ENCODE measurements at places on chromosomes 3 and 15.

DNA sequence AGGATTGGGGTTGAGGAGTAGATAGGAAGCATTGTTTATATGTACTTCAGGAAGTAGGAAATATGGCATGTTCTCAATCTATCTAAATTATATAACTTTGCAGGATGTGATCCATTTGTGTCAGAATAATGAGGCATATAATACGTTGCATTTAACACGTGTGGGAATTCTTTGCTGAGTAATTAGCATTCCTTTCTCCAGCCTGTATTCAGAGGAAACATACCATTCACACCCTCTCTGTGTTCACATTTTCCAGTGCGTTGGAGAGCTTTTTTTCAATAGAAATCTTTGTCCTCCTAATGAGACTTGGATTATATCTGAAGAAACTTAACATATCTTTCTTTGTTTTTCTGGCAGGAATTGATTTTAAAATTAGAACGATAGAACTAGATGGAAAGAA lies 33.0 kb upstream of the APH1B start:
- no peak overlapping the region for H3K4me3 ChIP-seq
- no peaks in the 10 kb centered on the region for H3K27me3 ChIP-seq
- peak overlapping the region; percentile 29 for H3K27ac ChIP-seq
- peaks cover 2% of the 10 kb centered on the region for H3K4me1 ChIP-seq
- peaks cover 7% of the 10 kb centered on the region for H3K36me3 ChIP-seq
- peak; percentile 67 for DNase-seq

DNA sequence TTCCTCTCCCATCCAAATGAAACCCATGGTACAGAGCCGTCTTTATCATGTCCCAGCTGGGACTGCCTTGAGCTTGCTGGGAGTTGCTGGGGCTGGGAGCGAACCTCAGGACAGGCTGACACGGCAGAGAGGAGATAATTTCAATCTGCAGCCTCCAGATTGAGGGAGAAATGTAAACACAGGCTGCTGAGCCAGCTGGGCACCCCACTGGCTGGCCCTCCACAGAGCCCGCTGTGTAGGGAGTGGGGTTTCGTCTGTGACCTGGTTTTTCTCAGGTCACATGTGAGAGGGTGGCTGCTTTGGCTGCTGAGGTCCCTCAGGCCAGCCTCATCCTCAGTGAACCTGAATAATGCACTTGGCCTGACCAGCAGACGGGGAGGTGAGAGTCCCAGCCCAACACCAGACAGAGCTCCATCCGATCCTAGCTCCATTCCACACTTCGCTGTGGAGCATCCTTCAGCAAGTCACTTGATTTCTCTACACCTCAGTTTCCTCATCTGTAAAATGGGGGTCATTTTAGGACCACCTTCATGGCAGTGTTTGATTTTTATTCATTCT lies 121.6 kb upstream of the MRPS22 start:
- H3K4me1 ChIP-seq, result peaks cover 4% of the 10 kb centered on the region
- DNase-seq, result no peak
- H3K27me3 ChIP-seq, result no peaks in the 10 kb centered on the region
- no peak overlapping the region for H3K27ac ChIP-seq

GRCh38 chr3:101936419-101937356 lies 87.4 kb downstream of the NFKBIZ start:
- H3K4me3 ChIP-seq, result no peak overlapping the region
- H3K27me3 ChIP-seq, result no peaks in the 10 kb centered on the region
- H3K36me3 ChIP-seq, result no peaks in the 10 kb centered on the region
- H3K4me1 ChIP-seq, result peaks cover 2% of the 10 kb centered on the region

DNA sequence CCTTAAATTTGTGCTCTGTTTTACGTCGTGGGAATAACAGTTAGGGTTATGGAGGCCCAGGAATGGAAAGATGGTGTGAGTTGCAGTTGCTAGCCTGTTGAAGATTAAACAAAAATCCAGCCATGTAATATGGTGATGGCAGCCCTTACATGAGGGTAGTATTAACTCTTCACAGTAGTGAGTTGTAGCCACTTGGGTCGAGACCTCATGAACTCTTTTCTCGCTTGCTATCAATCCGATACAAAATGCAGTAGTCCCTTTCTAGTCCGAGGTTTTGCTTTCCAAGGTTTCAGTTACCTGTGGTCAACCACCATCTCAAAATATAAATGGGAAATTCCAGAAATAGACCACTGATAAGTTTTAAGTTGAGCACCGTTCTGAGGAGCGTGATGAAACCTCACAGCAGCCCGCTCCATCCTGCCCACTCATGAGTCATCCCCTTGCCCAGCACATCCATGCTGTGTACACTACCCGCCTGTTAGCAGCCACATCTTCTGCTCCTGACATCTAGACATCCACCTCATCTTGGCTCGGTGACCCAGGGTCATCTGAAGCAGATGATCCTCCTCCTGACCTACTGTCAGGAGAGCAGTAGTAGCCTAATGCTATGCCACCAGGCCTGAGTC lies 177.9 kb downstream of the CDIN1 start:
- H3K36me3 ChIP-seq, result no peaks in the 10 kb centered on the region
- no peaks in the 10 kb centered on the region for H3K4me1 ChIP-seq
- no peaks in the 10 kb centered on the region for H3K27me3 ChIP-seq
- no peak overlapping the region for H3K27ac ChIP-seq

Data from muscle of leg (tissue), 16 donors.